ENCODE measurements at places on chromosomes 3 and 15. TPM values are rescaled to one million over a fixed set of nuclear protein-coding genes. Genes with fewer than 3 reads are reported as not detected.

The CYP8B1 gene
- total RNA-seq, result not detected

The TRANK1 gene
- 18.5 TPM for total RNA-seq

The KLHL40 gene
- not detected for total RNA-seq

The ARGFX gene
- total RNA-seq, result not detected

The LCTL gene
- 0.31 TPM for total RNA-seq

The ZIC1 gene
- total RNA-seq, result 57.3 TPM

The SYNM gene
- total RNA-seq, result 22.1 TPM

The NRG4 gene
- total RNA-seq, result not detected

DNA sequence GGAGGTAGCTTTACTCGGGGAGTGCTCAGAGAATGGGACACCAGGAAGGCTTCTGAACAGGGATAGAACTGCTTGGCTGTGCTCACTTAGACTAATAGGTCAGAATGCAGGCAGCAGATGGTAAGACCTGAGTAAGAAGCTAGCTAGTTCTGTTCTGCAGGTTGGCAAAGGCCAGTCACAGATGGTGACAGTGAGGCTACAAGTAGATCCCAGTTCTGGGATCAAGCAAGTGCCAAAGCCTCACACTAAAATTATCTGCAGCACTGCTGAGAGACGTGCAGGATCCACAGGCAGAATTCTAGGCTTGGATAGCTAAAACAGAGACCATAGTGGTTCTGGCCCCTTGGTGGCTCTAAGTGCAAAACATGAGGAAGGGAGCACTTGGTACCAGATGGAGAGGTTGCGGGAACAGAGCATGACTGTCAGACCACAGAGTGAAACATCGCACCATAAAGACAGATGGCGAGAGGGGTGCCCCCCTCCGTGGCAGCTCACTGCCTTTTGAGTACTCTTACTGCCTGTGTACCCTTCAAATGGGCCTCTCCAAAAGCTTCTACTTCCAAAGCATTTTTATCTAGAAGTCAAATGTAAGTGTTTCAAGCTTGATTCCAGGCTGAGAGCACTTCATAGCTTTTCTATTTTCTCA is 3.6 kb upstream of the GLCE start:
- DNase-seq, result no peak

DNA sequence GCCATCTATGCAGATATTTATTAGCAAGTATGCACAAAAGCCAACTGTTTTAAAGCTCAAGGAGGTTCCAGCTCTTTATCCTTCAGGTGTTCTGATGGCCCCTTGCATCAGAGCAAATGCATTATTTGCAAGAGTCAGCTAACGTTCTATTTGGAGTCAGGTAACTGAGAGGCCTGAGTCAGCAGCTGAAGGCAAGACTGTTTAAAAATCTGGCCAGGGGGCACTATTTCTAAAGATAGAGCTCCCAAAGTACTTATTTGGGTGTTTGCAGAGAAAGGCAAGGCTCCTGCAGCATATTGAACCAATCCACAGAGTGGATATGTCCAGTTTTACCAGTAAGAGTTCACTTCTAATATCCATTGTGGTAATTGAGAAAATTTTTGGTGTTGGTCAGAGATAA is 146.1 kb downstream of the LRTM1 start:
- DNase-seq, result no peak

DNA sequence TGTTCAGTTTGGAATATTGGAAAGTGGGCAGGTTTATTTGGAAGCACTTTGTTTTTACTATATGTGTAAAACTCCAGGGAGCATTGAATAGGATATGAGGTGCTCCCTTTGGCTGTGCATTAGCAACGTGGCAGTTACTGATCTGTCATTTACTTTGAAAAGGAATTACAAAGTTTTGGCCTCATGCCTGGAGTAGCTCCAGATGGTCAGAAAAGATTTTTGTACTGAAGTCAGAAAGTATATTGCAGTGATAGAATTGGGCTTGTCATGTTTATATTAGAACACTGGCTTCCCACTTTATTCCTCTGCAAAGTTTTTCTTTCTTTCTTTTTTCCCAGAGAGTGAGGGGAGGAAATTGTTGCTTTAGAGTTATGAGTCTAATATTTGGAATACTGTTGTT is 26.1 kb downstream of the FNDC3B start:
- no peak for DNase-seq

DNA sequence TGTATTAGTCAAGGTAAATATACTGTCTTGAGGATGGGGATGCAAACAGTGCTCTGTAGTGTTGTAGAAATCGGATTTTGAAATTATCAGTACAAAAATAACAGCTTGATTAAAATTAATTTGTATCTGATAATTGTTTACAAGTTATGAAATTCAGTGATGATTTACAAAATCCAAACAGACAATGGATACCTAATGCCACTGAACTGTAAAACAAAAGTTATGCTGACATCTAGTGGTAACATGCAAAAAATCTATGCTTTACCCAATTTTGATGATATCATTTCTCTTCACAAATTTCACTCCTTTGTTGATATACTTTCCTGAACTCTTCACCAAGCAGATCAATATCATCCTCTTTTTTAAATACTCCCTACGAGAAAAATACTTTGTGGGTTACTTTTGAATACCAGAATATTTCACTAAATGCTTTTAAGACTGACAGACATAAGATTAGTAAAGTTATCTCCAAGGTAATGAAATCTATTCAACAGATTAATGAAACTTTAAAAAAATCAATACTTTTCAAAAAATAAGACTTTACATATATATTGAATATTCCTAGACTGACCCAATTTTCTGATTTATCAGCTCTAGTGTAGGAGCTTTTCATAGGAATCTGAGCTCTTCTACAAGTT is 36.0 kb downstream of the MNS1 start:
- DNase-seq, result no peak

GRCh38 chr3:159882367-159882766 is 106.3 kb upstream of the IL12A start:
- no peak for DNase-seq

- DNase-seq, result no peak
Measured at GRCh38 chr15:66661432-66662096, 40.5 kb upstream of the SMAD6 start.

DNA sequence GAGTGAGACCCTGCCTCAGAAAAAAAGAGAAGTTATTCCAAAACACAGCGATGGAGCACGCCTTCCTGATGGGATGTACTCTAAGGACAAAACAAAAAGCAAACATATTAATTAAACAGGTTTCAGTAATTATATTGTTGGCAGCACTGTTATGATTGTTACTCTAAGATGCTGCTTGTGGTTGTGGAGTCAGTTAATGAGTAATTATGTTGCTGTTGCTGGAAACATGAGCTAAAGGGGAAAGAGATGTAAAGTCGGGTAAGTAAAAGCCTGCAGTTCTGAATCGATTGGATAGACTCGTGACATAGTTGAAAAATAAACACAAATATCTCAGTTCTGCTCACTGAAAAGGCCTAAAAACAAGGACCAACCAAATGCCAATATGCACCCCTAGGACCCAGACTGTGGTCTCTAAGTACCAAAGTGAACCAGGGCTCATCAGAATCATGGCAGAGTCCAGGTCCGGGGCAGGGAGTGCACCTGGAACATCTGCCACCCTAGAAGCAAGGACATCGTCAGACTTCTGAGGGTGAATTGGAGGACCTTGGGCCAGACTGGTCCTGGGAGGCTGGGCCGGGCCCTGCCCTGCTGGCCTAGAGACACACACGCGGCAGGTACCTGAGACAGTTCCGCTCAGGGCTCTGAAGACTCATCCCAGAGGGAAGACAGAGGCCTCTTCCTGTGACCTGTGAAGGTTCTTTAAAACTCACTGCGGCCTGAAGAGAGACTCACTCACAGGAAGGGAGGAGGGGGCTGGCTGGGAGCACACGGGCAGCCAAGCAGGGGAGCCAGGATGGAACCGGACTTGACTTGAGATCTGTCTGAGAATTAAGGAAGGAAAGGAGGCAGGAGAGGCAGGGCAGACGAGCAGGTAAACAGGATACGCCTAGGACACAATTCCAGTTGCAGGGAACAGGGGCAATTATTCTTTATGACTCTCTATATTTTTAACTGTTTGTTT is 140.5 kb downstream of the LRRK1 start:
- no peak for DNase-seq

DNA sequence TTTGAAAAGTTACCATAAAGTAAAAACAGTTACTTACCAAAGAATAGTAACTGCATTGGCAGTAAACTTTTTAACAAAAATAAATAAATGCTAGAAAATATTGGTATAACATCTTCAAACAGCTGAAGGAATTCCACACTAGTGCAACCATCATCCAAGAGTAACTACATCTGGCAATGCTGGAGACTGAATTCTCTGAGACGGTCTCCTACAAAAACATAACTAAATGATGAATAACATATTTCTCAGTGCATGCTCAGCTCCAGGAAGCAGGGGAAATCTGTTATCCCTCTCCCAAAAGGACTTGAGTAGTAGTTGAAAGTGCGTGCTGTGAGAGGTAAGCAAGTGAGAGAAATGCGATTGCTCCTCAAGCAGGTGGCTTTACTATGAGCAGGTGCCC is 526.8 kb upstream of the CCDC54 start:
- DNase-seq, result no peak

DNA sequence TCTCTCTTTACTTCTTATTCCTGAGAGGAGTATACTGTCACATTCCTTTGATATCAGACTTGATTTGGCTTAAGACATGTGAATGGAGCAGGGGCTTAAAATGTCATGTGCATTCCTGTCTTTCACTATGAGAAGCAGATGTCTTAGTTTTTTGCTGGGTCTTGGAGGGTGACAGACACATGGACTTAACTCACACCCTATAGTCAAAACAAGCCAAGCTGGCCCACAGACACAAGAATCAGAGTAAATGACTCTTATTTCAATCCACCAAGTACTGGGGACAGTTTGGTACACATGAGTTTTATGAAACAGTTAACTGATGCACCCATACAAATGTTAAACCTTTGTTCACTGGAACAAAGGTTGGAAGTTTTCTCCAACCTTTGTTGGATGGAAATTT is 1024.1 kb upstream of the CFAP20DC start:
- no peak for DNase-seq

GRCh38 chr3:81965696-81966095 is 204.3 kb upstream of the GBE1 start:
- DNase-seq, result no peak

DNA sequence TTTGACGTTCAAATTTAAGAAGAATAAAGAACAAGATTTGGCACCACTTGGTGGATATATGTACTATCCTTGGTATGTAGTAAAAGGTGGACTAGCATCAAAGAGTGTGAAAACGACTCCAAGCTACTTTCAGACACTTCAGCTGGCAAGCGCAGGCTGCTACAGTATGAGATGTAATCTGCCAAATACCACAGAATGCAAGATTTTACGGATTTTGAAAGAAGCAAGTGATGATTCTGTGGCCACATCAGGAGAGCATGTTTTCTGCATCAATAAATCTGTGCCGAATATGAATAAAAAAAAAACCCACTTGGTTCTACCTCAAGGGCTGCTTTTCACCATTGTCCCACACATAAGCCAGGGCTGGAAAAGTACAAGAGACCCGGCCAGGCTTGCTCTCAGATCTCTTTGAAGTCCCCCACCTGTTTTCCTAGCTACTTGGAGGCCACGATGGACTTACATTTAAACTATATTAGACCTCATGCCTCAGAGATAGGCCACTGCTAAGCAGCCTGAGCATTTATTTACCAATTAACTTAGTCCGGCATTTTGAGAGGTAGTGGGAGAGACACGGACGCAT is 37.4 kb downstream of the MYO1E start:
- DNase-seq, result no peak

GRCh38 chr15:79018960-79019359 is 71.6 kb downstream of the RASGRF1 start:
- no peak for DNase-seq

DNA sequence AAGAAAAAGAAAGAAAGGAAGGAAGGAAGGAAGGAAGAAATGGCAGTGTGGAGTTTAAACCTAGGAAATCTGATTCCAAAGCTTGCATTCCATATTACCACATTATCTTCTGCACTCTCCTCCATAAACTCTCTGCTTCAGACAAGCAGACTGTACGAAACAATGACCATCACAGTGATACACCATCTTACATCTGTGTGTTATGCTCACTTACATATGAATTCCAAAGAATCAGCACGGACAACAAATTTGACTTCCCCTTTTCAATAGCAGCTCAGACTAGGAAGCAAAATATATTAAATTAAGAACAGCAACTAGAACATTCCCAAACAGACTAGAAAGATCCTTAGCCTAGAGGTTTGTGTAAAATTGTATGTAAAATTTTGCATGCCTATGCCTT is 18.0 kb upstream of the PPM1L start:
- DNase-seq, result no peak

GRCh38 chr3:31067004-31067403 is 172.5 kb upstream of the GADL1 start:
- DNase-seq, result no peak

DNA sequence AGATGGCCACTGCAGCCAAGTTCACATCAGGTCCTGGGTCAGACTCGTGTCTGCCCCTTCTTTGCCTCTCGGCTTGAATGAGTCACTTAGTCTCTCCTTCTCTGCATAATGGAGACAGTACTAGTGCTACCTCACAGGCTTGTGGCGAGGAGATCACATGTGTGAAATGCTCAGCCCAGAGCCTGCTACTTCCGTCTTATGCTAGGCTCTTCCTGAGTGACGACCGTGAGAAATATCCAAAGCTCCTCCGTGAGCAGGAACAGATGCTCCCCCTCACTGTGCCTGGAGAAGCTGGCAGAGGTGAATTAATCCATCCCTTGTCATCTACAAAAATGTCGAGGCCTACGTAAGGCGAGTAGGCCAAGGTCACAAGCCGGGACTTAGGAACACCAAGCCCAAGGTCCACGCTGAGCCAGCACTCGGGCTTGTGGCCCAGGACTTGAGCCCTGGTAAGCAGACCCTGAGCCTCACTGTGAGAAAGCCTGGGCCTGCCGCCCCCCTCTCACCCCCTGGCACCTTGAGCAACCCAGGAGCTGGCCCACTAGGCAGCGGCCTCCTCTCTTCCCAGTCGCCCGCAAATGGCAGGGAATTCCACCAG is 17.9 kb downstream of the PAK6 start:
- DNase-seq, result no peak

GRCh38 chr3:102673271-102674115 is 238.7 kb downstream of the ZPLD1 start:
- DNase-seq, result no peak

DNA sequence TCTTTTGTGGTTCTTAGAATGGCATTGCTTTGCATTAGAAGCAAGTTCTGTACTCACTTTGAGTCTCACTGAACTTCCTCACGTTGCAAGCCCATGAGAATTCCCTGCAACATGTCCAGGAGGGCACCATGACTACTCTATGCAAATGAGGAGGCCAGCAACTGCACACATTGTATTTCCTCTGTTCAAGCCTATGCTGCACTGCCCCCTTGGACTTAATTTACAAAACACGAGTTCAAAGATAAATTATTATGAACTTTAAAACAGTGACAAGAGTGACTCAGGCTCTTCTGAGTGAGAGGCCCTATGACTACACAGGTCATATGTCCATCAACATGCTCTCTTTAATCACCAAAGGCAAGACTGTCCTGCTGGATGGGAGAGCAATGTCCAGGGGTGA is 484.2 kb upstream of the ATP11B start:
- DNase-seq, result no peak

DNA sequence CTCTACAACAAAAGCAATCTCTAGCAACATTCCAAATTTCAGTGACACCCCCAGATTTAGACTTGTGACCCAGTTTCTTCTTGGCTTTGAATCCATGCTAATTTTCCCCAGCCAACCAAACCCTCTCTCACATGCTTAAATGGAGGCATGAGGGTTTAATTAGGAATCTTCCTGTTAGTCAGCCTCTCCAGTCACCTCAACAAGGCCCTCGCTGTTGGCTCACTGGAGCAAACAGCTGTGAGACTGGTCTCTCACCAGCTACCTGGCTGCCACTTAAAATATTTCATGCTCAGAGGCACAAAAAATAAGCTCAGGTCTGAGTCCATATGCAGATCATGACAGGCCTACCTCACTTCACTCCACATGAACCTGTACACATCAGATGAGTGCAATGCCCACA is 630.4 kb upstream of the ADAMTS9 start:
- no peak for DNase-seq
